ELF-1 (cell line): ENCODE measurements at places on chromosomes 1 and 21.

GRCh38 chr21:41711416-41712007 is 55.3 kb downstream of the RIPK4 start:
- DNase-seq = no peak

DNA sequence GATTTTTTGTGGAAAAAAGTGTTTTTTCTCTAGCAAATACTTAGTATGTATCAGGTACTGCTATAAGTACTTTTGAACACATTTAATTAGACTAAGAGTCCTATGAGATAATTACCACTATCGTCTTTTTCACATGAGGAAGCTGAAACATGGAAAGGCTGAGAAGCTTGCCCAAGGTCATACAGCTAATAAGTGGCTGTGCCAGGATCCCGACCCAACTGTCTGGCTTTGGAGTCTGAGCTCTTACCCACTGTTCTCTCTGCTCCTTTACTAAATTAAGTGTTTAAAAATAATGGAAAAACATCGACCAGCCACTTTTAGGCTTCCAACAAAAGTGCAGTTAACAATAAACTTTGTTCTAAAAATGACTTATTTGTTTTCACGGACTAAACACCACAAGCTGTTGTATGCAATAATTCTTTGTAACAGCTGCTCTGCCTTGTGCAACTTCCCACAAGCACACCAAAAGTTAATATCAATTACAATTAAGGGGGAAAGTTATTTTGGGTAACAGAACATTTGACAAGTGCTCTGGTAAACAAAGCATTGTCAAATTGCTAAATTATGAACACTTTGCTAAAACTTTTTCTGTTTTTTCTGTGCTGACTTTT is 75.7 kb downstream of the CRB1 start:
- no peak for DNase-seq

GRCh38 chr1:175182201-175182746 is 10.3 kb downstream of the KIAA0040 start:
- DNase-seq = no peak

- no peak for DNase-seq
Observed at GRCh38 chr1:206679738-206680211, 4.9 kb upstream of the MAPKAPK2 start.

GRCh38 chr1:164712131-164713036 is 153.4 kb downstream of the PBX1 start:
- no peak for DNase-seq

DNA sequence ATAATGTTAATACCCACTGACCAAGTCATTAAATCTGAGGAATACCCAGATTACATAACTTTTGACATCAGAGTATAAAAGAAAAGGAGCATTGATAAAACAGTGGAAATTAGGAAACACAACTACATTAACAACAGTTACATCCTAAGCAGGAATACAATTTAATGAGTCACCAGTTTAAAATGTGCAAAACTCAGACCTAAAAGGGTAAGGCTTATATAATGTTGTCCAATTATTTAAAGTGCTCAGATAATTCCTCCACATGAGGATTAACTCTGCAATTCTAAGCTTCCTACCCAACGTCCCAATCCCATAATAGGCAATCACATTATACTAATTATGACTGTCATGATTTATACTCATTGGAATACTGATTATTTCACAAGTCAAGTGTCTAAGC is 50.5 kb downstream of the ABL2 start:
- DNase-seq = no peak

- no peak for DNase-seq
Observed at GRCh38 chr1:235858766-235859165, 7.9 kb downstream of the LYST start.

DNA sequence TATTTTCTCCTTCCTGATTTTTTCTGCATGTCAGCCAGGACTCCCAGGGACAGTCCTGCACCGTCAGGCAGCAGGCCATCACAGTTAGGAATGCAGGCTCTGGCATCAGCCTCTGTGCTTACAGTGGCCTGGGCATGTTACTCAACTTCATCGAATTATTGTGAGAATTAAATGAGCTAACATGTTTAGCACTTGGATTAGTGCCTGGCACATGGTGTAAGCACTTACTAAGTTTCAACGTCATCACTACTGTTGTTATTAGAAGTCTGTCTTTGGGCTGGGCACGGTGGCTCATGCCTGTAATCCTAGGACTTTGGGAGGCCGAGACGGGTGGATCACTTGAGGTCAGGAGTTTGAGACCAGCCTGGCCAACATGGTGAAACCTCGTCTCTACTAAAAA is 45.1 kb downstream of the SCCPDH start:
- DNase-seq = no peak

- no peak for DNase-seq
Observed at GRCh38 chr1:33818071-33818470, 45.8 kb upstream of the HMGB4 start.

GRCh38 chr1:74334147-74334546 is 99.0 kb downstream of the TNNI3K start:
- no peak for DNase-seq

GRCh38 chr1:248852481-248853405 is 6.1 kb downstream of the ZNF692 start:
- no peak for DNase-seq

DNA sequence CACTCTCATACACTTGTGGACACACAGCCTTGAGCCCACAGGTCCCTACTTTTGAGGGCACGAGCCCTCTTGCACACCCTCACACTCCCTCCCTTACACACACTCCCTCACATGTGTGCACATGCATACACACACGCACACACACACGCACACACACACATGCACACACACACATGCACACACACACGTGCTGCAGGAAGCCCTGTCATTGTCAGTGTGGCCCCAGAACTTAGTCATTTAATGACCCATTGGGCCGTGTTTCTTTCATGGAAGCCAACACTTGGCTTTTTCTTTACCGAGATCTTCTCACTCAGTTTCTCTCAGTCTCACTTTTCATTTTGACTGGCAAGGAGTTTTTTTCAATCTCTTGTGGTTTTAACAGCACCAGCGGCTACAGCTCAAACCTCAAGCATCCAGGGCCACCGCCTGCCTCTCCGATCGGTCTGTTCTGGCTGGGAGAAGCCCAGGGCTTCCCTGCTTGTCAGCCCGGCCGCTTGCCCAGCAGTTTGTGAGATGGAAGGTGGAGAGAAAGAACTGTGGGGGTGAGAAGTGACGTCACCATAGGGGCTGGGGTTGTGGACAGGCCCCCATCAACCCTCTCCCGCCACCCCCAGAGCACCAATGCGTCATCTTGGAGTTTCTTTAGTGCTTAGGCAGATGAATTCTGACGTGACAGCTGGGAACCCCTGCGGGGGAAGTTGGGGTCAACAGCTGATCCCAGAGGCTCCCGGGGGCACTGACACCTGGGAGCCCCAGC is 15.8 kb upstream of the TNFRSF8 start:
- DNase-seq = no peak

DNA sequence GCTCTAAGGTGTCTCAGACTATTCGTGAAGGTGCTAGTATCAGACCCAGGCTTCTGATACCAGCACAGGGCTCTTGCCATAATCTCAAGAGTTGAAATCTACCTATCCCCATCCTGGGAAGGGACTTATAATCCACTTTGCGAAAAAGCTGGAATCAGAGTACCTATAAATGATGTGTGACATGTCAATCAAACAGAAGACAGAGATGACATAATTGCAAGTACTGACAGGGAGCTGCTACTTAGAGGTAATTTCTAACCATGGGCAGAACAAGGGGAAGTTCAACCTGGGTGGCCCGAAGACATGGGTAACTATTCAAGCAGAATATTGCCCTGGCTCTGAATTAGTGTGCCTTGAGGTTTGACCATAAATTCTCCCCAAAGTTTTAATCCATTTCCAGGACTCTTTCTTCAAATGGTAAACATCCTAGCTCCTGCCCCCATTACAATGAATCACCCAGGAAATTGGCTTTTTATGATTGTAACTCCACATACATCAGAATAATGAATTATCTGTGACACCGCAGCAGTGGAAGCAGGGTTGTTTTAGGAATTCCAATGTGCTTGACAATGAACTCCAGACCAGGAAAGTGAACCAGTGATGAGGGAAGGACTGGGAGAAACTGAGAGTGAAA is 37.2 kb downstream of the KANK4 start:
- no peak for DNase-seq

- DNase-seq = no peak
Observed at GRCh38 chr1:105416261-105416660, 1640.2 kb upstream of the PRMT6 start.

- no peak for DNase-seq
Observed at GRCh38 chr1:56626546-56626945, 18.6 kb upstream of the PRKAA2 start.

GRCh38 chr1:231420299-231420958 is 1.7 kb downstream of the EGLN1 start:
- DNase-seq = peak; percentile 25

GRCh38 chr1:89611721-89612120 is 21.2 kb upstream of the LRRC8C start:
- DNase-seq = no peak

GRCh38 chr1:31073044-31073443 is 7.5 kb upstream of the PUM1 start:
- no peak for DNase-seq

- no peak for DNase-seq
Observed at GRCh38 chr21:42480736-42481135, 15.3 kb downstream of the RSPH1 start.

DNA sequence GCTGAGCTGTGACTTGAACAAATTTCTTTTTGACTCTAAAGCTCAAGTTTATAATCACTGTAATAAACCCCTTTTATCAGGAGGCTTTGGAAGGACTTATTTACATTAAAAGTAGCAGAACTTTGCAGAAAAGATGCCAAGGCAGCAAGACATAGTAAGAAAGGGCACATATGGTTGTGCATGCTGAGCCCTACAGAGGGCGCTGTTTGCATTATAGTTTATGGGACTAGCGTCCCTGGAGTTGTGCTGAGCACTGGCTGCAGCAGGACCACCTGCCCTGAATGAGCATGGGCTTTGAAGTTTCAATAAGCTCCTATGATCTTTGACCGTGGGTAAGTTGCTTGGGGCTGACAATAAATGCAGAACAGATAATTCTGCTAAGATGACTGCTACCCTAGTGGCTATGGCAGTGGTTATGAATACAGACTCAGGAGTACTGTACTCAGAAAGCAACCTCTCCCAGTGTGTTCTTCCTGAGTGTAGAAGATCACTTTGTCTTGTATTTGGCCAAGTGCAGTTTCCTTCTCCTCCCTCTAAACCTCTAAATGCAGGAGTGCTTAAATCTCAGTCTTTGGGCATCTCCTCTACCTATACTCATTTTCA is 45.4 kb upstream of the USP1 start:
- DNase-seq = peak; percentile 49

- no peak for DNase-seq
Observed at GRCh38 chr1:214397497-214397896, 116.5 kb downstream of the SMYD2 start.

- no peak for DNase-seq
Observed at GRCh38 chr1:11455967-11456570, 22.9 kb upstream of the DISP3 start.

DNA sequence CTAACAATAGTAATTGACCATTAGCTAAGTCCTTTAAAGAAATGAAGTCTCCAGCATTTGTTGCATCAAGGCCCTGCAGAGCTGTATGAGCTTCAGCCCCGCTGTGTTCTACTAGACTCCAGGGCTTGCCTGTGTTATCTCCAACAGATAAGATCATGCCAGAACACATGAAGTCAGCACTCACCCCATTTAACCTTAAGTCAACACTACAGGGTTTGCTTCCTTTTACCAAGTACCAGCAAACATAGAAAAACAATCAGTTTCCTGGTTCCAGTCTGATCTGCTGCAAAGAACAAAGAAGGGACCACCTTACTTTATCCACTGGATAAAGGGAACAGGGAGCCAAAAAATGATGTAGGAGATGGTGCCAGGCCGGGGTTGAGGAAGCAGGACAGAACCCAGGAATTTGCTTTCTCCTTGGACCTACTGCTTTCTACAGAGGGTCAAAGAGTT is 41.3 kb upstream of the ENAH start:
- peak; percentile 51 for DNase-seq

GRCh38 chr21:39654951-39655350 is 42.2 kb downstream of the B3GALT5 start:
- DNase-seq = no peak

- DNase-seq = no peak
Observed at GRCh38 chr1:168035345-168035744, 98.5 kb upstream of the MPC2 start.

DNA sequence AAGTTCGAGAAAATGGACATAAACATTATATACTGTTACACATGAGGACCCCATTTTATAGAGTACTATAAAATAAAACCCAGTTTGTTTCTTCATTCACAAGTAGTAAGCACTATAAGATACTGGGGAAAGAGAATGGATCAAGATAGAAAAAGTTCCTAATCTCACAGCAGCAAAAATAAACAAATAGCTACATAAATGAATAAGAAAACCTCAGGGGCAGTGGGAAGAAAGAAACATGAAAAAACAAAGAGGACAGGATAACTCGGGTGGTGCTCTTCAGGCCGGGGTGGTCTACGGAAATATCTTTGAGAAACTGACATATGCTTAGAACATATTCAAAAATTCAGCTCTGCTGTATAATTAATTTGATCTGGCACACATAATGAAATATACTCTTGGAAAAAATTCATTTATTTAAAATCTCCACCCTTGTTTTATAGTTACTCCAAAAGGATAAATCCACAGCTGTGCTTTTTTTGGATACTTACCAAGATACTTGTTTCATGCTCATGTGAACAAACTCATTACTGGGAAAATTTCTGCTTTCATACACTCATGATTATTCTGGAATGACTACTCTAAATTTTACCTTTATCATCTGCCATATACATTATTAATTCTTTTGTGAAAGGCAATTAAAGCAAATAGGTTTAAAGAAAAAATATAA is 20.0 kb downstream of the CEP170 start:
- DNase-seq = no peak

DNA sequence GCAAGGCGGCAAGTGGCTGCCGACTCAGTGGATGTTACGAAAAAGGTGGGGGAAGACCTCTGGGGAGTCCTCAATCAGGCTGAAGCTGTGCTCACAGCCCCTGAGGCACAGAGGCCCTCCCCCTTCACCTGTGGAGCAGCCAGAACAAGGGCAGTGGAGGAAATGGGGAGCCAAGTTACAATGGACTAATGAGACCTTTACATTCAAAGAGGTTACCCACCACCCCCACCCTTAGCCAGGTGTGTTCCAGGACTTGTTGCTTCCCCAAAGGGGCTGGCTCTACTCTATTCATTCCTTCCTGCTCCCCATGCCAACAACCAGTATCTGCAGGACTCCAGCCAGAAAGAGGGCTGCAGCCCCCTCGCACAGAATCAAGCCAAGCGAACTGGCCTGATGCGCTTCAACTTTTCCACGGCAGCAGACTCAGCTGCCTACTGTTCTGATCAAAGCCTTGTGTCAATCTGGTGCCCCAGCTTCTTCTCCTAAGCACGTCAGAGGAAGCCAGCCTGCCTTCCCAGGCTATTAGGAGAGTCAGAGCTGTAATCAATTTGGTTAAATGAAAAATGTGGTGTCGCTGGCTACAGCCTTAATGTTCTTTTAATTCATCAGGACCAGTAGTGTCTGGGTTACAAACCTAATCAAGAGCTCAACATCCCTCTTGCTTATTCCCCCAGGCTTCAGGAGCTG is 1.8 kb upstream of the SYT2 start:
- DNase-seq = no peak

GRCh38 chr1:172308577-172308976 is 111.9 kb upstream of the C1orf105 start:
- no peak for DNase-seq
